AG09309 (cell line): ENCODE measurements at places on chromosomes 16 and 17.
A peak's percentile ranks its signal among the peaks of the same experiment; 100 is the strongest.

DNA sequence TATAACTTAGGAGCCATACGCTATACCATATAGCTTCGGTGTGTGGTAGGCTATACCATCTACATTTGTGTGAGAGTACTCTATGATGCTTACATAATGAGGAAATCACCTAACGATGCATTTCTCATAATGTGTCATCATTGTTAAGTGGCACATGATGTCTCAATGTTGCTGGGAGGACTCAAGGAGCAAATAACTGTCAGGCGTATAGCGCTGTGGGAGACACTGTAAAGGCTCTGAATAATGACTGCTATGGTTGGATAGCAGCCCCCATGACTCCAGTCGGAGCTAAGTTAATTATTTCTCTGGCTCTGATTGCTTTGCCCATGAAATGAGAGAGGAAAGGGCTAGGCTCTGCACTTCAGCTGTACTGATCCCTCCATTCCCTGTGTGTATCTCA, 197.2 kb downstream of the RGS9 start:
- DNase-seq = no peak

DNA sequence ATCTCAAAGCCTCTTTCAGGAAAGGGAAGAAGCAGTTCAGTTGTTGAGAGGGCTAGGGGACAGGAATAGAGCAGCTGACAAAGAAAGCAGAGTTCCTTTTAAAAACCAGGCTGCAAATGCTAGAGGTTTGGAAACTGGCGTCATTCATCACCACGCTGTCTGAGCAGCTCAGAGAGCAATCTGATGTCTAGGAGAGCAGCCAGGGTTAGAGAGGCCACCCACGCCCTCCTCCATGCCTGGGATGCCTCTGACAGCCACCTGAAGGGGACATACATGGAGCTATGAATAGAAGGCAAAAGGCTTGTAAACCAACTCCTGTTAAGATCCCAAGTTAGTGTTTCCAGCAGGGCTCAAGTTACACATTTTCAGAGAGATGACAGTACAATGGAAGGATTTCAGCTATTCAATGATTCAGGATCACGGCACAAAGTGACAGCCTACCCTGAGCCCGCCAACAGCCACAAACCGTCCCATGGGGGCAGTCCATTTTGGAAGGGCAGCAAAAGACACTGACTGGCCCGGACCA, 12.4 kb downstream of the RAB5C start:
- DNase-seq = peak; percentile 59

GRCh38 chr17:77456271-77456950, 315.6 kb downstream of the SEC14L1 start:
- no peak for DNase-seq

GRCh38 chr16:86732621-86733295, 154.4 kb downstream of the FOXL1 start:
- no peak for DNase-seq
